ENCODE measurements at places on chromosomes 3 and 15. TPM values are rescaled to one million over a fixed set of nuclear protein-coding genes. Genes with fewer than 3 reads are reported as not detected.

DNA sequence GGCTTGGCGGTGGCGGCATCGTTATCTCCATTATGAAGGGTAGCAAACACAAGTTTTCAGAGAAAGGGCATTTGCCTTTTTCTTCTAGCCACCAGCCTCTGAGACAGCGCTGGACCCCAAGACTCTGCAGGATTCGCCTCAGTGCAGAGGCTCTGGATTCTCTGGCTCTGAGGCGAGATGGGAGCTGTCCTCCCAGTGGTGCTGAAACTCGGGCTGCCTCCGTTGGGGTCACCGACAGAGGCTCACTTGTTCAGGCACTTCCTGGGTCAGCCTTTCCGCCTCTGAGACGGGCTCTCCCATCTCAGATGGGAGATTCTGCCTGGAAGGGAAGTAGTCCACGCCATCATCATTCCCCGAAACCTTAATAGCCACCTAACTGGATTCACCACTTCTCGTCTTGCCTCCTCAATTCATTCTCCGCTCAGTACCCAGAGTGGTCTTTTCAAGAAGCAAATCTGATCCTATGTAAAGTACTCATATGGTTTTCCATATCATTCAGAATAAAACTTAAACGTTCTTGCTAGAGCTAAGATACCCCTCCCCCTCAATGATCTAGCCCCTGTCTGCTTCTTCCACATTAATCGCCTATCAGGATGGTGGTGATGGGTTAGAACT is 76.9 kb downstream of the RHCG start:
- DNase-seq = peak; percentile 41

ANKRD34C gene
- not detected for total RNA-seq

GRCh38 chr3:173009410-173009809 is 131.6 kb downstream of the SPATA16 start:
- no peak for DNase-seq

DNA sequence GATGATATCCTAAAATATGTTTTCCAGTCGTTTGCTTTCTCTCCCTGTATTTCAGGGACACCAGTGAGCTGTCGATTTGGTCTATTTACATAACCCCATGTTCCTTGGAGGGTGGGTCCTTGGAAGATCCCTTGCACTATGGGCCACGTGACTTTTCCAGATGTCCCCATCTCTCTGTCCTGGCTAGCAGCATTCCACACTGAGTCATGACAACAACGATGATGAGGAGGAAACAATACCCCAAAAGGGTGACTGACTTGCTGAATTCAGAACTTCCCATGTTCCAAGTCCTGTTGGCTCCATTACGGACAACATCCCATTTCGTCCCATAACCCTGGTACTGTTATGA is 134.3 kb downstream of the NSMCE3 start:
- no peak for DNase-seq

- no peak for DNase-seq
Observed at GRCh38 chr3:140013220-140013619, 78.2 kb downstream of the CLSTN2 start.

- no peak for DNase-seq
Observed at GRCh38 chr3:50675179-50676030, 678 bp downstream of the DOCK3 start.

DNA sequence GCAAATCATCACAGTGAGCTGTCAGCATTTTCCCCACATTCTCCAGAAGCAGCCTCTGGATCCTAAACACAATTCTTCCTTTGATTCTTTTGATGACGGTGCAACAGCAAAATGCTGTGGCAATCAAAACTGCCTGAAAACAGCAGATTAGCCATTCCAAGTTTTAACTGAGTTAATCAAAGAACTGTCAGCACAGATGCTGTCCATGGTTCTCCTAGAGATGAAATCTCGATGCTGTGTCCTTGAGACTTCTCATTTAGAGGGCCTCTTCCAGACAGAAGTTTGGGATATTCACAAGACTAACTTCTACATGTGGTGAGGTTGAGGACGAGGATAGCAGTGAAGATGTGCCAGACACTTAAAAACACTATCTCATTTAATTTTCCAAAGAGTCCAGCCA is 50.4 kb upstream of the GYG1 start:
- DNase-seq = no peak

DNA sequence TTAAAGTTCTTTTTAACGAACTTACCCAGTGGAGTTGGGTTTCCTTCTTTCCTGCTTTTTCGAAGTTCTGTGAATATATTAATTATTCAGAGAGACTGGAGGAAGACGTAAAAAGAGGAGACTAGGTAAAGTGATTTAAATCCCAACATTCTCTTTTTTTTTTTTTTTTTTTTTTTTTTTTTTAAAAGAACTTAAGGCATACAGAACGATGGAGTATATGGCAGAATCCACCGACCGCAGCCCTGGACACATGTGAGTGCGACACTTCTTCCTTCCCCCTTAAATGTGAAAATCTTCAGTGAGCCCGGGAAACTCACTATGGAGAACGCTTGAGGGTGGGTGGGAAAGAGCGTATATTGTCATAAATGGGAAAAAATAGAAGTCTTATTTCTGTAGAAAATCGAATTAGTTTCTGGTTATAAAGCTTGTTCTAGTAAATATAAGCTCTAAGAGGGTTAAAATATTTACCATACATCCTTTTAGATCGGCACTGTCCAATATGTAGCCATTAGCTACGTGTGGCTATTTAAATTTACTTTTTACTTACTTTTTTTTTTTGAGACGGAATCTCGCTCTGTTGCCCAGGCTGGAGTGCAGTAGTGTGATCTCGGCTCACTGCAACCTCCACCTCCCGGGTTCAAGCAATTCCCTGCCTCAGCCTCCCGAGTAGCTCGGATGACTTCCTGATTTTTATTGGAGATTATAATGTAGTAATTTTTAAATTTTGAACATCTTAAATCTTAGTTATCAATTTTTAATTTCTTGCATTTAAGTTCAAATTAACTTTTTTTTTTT is 892 bp downstream of the NMD3 start:
- peak; percentile 36 for DNase-seq

DNA sequence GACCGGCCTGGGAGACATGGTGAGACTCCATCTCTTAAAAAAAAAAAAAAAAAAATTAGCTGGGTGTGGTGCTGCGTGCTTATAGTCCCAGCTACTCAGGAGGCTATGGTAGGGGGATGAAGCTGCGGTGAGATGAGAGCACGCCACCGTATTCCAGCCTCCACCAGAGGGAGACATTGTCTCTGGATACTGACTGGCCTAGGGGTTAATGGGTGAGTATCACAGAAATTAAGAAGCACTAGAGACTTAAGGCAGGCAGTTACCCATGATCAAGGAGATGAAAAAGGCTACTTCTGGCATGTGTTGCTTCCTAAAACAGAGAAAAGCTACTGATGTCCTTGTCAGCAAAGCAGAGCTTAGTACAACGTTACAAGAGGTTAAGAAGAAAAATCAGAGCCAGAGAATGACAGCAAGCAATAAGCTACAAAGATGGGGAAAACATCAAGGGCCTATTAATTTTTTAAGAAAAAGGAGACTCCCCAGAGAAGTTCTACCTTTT is 8.6 kb downstream of the TFRC start:
- DNase-seq = peak; percentile 78

- no peak for DNase-seq
Observed at GRCh38 chr3:168100777-168101492, 5.2 kb upstream of the GOLIM4 start.

- DNase-seq = no peak
Observed at GRCh38 chr3:35929158-35929557, 289.8 kb downstream of the ARPP21 start.

NGRN gene
- total RNA-seq = 77.0 TPM

COL8A1 gene
- 112 TPM for total RNA-seq

Measured in MCF 10A (cell line).